IMR-90 (cell line): ENCODE measurements at places on chromosomes 3 and 15.

DNA sequence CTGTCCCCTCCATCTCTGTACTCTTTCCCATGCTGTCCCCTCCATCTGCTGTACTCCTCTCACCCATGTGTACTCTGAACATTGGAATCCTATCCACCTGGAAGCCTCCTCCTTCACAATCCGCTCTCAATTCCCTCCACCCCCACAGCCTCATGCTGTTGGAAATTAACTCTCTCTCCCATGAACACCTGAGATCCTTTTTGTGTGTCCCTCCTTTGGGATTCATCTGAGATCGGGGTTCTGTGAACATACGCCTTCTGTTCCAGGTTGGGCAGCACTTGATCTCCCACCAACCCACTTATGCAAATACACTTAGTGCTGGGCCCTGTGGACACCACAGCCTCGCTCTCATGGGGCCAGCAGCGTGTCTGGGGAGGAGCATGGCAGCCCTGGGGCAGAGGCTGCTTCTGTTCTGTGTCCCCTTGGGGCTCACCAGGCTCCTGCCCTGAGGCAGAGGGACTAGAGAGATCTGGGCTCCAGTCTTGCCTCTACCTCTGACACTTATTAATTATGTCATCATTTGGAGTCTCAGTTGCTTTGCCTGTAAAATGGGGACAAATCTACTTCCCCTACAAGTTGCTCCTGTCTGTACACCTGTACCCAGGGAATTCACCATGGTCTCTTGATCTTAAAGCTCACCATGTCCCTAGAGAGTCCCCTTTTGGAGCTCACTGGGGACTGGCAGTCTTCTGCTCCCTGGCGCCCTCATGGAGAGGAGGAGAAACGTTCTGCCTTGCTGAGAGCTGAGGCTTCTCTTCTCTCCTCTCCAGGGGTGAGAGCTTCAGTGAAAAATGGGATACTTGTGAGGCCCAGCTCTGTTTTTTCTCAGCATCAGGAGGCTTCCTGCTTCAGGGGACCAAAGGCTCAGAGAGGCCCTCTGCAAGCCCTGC, 42.7 kb downstream of the ITGA11 start:
- DNase-seq, result no peak

DNA sequence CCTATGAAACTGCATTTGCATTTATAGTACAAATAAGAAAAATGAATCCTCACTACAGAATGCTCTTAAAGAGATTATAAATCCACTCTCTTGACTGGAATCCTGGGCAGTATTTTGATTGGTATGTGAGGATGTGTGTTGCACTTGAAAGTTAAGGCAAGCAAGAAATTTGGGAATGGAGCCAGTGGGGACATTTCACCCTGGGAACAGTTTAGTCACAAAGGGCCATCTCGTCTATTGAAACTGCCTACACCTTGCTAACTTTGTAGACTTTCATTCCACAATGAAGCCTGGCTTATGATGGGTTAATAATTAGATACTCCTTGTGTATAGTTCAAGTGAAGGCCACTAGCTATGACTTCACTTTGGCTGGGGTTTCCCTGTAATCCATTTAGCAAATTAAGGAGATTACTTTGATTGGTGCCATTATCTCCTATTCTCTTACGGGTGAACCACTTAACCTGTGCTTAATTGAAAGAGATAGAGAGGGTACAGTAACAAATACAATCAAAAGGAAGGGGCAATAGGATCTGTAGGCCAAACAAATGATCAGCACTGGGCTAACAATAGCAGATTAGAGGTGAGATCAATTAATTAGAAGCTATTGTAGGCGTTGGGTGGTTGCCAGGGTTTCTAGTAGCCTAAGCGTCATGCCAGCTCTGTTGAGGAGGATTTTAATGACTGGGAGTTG, 146.9 kb upstream of the RARB start:
- no peak for DNase-seq

DNA sequence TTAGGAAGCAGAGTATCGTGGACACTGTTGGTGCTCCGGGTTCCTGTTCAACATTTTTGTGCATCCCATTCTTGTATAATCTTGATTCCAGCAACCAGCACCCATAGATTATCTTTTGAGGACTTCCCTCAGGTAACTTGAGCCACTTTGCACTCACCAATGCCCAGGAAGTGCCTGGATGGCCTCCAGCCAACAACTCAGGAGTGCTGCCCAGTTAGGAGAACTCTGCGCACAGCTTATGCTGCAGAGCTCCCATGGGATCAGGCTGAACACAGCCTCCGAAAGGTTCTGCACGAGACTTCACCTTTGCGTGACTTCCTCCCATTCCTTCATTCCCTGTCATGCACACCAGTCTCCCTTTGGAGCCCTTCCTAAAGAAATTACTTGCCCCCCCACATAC, 64.3 kb upstream of the LRRN1 start:
- no peak for DNase-seq

GRCh38 chr15:91284758-91285466, 184.9 kb downstream of the SV2B start:
- no peak for DNase-seq

- no peak for DNase-seq
These were observed 32.2 kb downstream of the GRM2 start for GRCh38 chr3:51739110-51739509.
